ENCODE measurements at places on chromosomes 7 and 10. TPM values are rescaled to one million over a fixed set of nuclear protein-coding genes. Genes with fewer than 3 reads are reported as not detected.

CFAP69 gene
- polyA plus RNA-seq: 16.7 TPM

HYAL4 gene
- polyA plus RNA-seq: not detected

DNA sequence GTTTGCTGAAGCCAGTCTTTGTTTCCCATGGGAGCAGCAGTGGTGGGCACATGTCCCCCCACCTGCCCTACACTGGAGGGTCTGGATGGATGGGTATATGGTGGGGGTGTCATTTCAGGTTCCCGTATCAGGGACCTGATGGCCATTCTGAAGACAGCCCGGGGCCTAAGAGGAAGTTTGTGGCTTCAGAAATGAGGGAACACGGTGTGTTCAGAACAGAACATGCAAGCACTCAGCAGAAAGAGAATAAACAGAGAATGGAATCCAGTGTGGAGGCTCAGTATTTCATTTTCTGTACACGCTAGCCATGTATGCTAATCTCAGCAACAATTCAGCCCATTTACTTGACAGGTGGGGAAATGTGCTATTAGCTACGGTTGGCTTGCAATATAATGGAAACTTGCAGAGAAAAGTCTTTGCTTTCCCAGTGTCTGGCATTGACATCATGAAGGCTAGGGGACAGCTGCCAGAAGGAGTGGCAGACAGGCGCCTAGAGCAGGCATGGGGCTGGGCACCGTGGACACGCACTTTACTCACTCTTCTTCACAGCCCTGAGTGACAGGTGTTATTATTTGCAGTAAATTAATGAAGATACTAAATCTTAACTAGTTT is 98.6 kb downstream of the ELMO1 start:
- DNase-seq: no peak

DNA sequence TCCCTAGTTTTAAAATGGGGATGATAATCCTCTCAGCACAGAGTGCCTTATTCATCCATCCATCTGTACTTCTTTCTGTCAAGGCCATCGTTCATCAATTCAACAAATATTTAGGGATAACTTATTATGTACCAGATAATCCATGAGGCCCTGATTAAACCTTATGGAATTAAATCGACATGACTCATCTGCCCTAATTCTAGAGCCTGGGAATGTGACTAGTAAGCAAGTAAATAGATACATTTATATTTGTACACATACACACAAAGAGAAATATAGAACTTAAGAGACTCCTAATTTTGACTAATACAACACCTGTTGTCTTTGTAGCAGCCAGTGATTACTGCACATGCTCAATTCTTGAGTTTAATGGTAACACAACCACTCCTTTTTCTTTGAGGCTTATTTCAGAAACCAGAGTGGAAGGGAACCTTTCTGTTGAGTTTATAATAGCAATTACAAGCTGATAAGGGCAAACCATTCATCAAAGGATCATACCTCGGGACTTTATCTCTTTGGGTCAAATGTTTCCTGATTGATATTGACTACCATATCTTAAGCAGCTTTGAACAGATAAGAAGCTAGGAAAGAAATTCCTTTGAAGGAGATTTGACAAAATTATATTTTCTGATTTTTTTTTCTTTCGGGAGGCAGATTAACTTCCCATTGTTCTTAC is 122.7 kb downstream of the ARID5B start:
- DNase-seq: no peak

DNA sequence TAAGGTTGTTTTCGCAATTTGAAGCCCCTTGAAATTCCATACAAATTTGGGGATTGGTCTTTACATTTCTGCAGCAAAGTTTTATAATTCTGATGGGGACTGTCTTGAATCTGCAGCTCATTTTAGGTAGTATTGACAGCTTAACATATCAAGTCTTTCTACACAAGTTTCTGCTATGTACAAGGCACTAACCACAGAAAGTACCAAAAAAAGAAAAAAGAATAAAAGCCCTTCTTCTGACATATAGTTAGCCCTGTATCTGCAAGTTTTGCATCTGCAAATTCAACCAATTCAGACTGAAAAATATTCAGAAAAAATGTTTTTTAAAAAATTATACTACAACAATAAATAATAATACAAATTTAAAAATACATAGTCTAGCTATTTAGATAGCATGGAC is 15.3 kb downstream of the POT1 start:
- no peak for DNase-seq

DNA sequence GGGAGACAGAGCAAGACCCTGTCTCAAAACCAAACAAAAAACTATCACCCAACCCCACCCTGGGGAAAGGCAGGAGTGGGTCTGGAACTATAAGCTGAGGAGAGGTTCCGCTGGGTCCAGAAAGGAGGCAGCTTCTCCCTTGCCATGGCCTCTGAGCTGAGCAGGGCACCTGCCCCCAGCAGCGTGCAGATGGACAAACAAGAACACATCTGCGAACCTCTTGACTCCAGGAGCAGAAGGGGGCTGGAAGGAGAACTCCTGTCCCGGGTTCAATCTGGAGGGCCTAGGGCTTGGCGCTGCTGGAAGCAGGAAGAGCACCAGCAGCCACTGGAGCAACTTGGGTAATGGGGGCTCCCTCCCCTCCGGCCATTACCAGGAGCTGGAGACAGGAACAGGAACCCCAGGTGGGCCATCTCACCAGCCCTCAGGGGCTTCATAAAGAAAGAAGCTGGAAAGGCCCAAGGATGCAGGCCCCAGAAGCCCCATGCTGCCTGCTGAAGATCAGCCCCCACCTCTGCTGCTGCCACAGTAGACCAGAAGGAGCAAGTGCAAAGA is 19.0 kb upstream of the PPIF start:
- no peak for DNase-seq

DNA sequence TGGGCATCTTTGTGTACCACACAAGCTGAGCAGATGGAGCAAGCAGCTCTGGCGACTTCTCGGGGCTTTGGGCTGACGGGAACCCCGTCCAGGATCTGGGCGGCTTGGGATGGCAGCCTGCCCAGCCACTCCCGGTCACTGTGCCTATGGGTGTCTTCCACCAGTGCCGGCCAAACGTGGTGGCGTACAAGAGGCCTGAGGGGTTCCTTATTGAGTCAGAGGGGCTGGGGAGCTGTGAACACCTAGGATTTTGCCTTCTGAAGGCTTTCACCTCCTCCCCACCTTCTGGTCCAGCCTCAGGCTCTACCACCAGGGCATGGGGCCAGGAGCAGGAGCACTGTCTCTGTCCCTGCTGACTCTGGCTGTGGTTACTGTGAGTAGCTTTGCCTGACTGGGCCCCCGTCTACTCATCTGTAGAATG is 71.8 kb upstream of the PPIF start:
- no peak for DNase-seq

Measured in right renal cortex interstitium (tissue), 3 donors.